ENCODE measurements at places on chromosomes 7 and 10. TPM values are rescaled to one million over a fixed set of nuclear protein-coding genes. Genes with fewer than 3 reads are reported as not detected.

TSPAN12 gene
- 6.4 TPM for total RNA-seq

PODXL gene
- total RNA-seq = 2.2 TPM

VSIR gene
- total RNA-seq = 3.5 TPM

LAMB4 gene
- total RNA-seq = not detected

TAF6 gene
- total RNA-seq = 98.4 TPM

OR2A12 gene
- total RNA-seq = not detected

ZCCHC24 gene
- total RNA-seq = 17.7 TPM

OGDHL gene
- total RNA-seq = not detected

SNX10 gene
- total RNA-seq = not detected

STX1A gene
- total RNA-seq = 100 TPM

DNAH11 gene
- total RNA-seq = under 0.01 TPM

- no peak for DNase-seq
Measured at GRCh38 chr7:101435461-101436220, 73.0 kb downstream of the COL26A1 start.

- DNase-seq = peak; percentile 88
Measured at GRCh38 chr7:13240349-13240748, 552.9 kb downstream of the ARL4A start.

DNA sequence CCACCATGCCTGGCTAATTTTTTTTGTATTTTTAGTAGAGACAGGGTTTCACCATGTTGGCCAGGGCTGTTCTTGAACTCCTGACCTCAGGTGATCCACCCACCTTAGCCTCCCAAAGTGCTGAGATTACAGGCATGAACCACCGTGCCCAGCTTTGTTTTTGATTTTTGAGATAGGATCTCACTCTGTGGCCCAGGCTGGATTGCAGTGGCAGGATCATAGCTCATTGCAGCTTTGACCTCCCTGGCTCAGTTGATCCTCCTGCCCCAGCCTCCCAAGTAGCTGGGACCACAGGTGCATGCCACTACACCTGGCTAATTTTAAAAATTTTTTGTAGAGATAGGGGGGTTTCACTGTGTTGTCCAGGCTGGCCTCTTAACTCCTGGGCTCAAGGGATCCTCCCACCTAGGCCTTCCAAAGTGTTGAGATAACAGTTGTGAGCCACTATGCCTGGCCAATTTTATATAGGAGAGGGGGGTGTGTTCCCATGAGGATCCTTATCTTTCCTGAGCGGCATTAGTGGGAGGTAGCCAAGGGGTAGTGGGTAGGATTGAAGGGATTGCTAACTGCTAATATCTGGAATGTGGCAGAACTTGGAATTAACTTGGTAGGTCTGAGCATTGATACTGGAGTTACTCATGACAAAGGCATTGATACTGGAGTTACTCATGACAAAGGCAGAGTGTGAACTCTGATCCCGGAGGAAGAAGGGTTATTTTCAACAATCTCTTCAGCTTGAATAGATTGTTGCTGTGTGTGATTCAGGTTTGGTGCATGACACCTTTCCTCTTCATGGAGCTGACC is 1.0 kb upstream of the NOLC1 start:
- peak; percentile 80 for DNase-seq

DNA sequence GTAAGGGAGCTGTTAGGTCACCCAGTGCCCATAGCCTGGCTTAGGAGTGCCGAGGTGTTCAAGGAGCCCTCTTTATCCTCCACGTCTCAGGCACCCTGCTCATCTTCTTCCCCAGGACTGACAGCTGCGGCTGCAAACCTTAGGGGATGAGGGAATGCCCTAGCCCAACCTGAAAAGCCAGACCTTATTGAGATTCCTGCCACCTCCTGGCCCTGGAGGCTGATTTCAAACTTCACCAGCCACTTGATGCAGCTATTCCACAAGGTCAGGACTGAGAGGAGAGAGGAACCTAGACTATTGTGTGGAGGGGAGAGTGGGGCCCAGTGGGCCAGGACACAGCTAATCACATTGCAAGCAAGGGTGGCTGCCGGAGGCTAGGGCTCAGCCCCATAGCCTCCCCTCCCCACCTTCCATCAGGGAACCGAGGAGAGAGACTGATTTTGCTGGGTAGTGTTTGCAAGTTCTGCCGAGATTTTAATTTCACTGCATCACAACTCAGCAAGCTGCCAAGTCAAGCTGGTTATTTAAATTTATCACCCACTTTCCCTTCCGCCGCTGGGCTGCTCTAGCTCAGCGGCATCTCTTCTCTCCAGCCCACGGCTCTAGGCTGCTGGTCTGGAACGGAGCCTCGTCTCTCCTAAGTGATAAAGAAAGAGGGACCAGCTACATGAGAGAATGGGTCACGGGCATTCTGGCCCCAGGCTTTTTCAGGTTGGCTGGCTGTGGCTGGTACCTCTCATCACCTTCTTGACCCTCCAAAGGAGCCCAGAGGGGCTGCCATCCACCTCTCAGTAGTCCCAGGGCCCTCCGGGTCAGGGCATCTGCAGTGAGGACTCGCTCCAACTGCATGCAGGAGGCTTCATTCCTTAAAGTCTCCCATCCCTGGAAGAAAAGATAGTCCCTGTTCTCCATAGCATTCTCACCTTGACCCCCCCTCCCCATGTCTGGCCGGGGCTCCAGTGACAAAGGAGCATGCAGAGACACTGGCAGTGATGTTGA is 66.7 kb downstream of the PAX2 start:
- no peak for DNase-seq

- peak; percentile 80 for DNase-seq
Measured at GRCh38 chr7:17546592-17546991, 248.1 kb downstream of the AHR start.

- no peak for DNase-seq
Measured at GRCh38 chr10:106981452-106982075, 182.9 kb downstream of the SORCS1 start.

DNA sequence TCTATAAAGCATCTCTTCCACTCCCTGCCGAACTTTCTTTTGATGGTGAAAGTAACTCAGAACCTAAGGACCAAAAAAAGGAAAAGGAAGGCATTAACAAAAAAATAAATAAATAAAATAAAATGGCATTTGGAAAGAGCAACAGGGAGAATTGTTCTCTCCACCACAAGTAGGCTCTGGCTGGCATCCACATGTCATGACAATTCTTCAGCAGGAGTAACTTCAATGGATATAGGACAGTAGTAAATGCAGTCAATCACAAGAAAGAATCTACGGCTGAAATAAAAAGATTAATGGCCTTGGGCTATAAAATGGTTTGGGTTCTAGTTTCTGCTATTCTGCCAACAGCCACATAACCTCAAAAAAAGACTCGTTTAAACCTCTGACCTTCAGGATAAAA is 23.9 kb downstream of the NCAPG2 start:
- DNase-seq = no peak

- peak; percentile 96 for DNase-seq
Measured at GRCh38 chr10:70578371-70578947, 24.1 kb downstream of the PRF1 start.

DNA sequence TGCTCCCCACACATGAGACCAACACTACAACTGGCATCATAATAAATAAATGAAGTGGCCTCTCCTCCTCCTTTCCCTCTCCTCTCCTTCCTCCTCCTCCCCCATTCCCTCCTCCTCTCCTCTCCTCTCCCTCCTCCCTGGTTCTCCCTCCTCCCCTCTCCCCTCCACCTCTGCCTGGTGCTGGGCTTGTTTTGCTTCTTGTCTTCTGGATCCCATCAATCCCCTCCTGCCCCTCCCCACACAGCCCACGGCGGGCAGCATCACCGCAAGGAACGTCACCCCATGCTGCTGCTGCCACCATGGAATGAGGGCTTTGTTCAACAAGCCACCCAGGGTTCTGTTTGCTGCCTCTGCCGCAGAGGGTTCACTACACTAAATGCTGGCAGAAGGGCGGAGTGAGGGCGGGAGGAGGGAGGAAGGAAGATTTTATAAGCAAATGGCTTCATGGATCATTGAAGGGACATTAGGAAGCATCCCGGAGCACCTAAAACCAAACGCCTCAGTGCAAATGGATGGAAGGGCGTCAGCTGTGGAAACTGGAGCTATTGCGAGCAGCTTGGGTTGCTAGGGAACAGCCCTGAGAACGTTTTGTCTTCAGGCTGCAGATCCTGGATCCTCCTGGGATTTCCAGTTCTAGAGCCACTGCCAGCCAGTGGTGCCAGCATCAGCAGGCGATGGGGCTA is 379.7 kb upstream of the ZMIZ1 start:
- DNase-seq = peak; percentile 56

- DNase-seq = peak; percentile 91
Measured at GRCh38 chr10:114632869-114633715, 25.0 kb downstream of the ABLIM1 start.

GRCh38 chr10:36362257-36362656 is 720.2 kb upstream of the FZD8 start:
- DNase-seq = no peak

DNA sequence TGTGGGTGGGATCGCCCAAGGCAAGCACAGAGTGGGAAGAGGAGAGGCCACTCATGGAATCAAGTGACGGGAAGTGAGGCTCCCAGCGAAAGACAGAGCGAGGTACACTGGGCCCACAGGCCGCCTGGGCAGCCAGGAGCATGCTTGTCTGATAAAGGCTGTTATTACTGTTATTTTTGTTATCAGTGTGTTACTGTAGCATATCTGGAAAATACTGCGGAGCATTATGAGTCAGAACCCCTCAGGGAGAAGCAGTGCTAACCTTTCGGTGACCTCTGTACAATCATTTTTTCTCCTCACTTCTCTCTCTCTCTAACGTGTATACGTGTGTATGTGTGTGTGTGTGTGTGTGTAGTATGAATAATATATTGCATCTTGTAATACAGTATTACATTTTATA is 3.8 kb upstream of the TCERG1L start:
- DNase-seq = no peak

GRCh38 chr7:134047675-134048074 is 79.5 kb upstream of the LRGUK start:
- no peak for DNase-seq

- DNase-seq = no peak
Measured at GRCh38 chr10:22992075-22992474, 64.2 kb downstream of the ARMC3 start.

- DNase-seq = no peak
Measured at GRCh38 chr7:1311406-1312135, 78.9 kb downstream of the UNCX start.

GRCh38 chr10:121043124-121043849 is 192.1 kb downstream of the WDR11 start:
- no peak for DNase-seq

- peak; percentile 43 for DNase-seq
Measured at GRCh38 chr7:46871516-46871915, 710.4 kb downstream of the TNS3 start.

GRCh38 chr10:63627396-63627795 is 106.2 kb downstream of the REEP3 start:
- no peak for DNase-seq

Data from LHCN-M2 (cell line).